ENCODE measurements at places on chromosomes 12 and 14.
A peak's percentile ranks its signal among the peaks of the same experiment; 100 is the strongest.

GRCh38 chr12:57615637-57616036, 4.4 kb downstream of the ARHGEF25 start:
- DNase-seq, result no peak

DNA sequence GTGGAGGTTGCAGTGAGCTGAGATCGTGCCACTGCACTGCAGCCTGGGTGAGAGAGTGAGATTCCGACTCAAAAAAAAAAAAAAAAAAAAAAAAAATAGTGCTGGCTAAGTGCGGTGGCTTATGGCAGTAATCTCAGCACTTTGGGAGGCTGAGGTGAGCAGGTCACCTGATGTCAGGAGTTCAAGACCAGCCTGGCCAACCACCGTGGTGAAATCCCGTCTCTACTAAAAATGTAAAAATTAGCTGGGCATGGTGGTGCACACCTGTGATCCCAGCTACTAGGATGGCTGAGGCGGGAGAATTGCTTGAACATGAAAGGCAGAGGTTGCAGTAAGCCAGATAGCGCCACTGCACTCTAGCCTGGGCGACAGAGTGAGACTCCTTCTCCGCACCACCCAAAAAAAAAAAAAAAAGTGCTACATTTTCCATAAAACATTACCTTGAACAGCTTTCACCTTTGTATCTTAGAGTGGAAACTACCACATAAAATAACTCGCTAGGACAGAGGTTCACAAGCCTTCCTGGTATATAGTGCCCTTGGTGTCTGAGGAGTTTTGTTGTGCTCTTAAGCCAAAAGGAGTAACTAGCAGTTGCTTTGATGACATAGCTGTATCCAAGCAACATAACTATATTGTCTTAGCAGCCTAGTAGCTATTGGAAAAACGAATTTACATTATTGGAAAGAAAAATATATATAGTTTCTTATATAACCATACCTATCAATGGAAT, 11.1 kb downstream of the PTGES3 start:
- DNase-seq, result no peak

- peak; percentile 80 for DNase-seq
These were observed 1.7 kb upstream of the DUSP6 start for GRCh38 chr12:89353823-89354611.

- DNase-seq, result no peak
These were observed 6.2 kb upstream of the CPNE8 start for GRCh38 chr12:38911611-38912010.

GRCh38 chr12:64240781-64241180, 18.7 kb upstream of the KICS2 start:
- no peak for DNase-seq

- DNase-seq, result no peak
These were observed 127.3 kb upstream of the PWP1 start for GRCh38 chr12:107558141-107558815.

- no peak for DNase-seq
These were observed 57.0 kb downstream of the NCOR2 start for GRCh38 chr12:124510301-124510970.

GRCh38 chr14:103169954-103170353, 46.7 kb downstream of the TNFAIP2 start:
- DNase-seq, result no peak

DNA sequence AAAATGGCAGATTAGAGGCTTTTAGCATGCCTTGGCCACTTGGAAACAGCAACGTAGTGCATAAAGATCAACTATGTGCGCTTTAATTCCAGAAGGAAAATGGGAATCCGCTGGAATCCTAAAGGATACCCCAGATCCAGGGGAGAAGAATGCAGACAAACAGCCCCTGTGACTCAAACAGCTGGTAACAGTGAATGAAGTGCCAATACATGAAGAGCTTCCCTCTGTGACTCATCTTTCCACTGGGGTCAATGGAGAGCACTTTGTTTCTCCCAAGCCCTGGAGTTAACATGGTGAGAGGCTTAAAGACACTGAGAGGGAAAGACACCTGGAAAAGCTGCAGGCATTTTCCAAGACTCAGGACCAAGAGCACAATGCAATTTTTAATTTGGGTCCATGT, 263.1 kb downstream of the CEP128 start:
- no peak for DNase-seq
